BJ (cell line): ENCODE measurements at places on chromosomes 16 and 17.

DNA sequence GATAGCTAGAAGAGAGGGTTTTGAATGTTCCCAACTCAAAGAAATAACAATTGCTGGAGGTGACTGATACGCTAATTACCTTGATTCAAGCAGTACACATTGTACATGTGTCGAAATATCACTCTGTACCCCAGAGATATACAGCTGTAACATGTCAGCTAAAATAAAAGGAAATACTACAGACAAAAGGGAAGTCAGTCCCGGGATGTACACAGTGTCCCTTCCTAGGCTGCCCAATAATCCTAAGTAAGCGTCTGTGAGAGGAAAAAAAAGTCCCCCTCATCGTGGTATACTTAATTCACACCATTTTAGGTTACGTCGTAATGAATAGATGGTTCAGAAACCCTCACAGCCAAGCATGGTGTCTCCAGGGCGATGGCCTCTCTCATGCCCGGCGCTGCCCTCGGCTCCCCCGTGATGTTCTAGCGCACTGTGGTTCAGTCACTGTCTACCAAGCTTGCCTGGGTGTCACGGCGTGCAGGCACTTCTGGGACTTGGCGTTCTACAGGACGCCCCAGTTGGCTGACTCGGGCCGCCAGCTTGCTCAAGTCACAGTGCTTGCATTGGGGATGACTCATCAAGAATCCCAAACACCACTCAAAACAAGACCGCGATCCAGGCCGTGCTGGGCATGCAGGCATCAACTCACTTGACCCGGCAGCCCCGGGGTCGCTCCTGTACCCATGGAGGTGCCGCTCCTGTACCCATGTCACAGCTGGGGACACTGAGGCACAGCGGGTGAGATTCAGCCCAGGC is 27.6 kb downstream of the CCDC40 start:
- DNase-seq: no peak

DNA sequence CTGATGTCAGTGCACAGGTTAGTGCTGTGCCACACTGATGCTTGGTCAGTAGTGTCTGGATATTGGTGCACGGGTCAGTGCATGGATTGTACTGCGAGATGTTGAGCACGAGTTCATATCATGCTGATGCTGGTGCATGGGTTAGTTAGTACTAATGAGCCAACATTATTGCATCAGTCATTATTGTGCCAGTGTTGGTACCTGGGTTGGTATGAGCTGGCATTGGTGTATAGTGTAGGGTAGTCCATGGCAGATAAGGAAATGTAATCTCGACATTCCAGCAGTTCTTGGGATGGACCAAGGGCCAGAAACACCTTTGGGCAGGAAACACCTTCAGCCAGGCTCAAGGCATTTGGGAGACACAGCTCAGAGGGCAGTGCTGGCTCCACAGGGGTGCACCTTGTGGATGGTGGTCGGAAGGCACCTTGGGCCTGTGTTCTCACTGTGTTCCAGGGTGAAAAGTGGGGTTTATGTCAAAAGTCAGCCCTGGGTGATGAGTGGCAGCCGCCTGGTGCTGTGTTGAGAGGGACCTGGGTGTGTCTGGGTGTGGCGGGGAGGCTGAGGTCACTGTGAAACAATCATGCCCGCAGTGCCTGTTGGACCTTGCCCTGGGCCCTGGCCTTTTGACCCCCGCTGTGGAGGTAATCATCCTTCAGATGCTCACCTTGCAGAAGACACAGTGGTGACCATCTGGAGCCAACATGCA is 100.7 kb upstream of the ZNF469 start:
- DNase-seq: no peak

DNA sequence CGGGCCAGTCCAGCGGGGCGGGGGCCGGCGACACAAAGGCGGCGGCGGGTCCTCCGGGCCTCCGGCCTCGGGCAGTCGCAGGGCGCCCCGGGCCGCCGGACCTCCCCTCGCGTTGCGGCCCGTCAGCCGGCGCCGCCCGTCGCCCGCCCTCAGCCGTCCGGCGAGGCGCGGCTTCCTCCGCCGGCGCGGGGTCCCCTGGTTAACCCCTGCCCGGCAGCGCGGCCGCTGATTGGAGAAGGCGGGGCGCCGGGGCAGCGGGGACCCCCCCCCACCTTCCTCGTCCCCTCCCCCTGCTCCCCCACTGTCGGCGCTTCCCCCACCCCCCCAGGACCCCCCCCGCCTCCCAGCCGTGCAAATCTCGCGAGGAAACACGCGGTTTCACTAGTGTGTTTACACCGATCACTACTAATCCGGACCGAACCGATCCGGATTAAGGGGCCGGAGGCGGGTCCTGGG is at the start of gene TLK2:
TSS of gene TLK2 (plus strand) at position 402 of the 456 bp plus-strand sequence. CDS start 2,301 bp downstream, outside the sequence.
- no peak for DNase-seq

GRCh38 chr16:25135254-25135878 is 23.8 kb downstream of the LCMT1 start:
- DNase-seq: no peak

DNA sequence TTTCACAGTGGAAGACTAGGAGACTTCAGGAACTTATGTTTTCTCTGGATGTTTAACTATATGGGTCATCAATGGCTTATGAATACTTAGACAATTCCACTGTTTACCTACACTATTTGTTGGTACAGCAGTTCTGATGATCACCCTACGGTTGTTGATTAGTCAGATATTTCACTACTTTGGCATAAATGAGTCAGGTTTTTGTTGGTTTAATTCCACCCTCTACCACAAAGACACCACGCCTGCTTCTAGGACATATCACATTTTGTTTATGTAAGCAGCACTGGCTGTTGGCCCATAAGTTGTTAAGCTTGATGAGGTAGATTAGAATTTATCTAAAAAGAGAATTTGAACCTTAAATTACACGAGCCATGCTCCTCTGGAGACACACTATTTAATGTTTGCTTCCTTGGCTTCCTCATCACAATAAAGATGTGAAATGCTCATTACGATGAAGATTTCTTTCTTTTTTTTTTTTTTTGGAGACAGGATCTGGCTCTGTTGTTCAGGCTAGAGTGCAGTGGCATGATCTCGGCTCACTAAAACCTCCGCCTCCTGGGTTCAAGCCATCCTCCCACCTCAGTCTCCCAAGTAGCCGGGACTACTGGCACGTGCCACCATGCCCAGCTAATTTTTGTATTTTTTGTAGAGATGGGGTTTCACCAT is 4.3 kb downstream of the GDE1 start:
- no peak for DNase-seq

DNA sequence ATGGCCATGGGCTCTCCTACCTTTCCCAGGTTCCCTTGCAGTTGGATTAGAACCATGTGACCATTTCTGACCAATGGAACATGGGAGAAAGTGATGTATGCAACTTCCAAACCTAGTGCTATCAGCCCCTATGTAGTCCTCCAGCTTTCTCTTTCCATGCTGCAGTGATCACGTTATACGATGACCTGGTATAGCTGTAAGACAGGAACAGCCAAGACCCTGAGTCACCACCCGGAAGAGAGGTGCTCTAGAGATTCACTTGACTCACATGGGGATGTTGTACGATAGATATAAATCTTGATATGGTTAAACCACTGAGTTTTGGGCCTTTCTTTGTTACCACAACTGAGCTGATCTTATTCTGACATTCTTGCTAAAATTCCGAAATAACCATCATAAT is 65.1 kb downstream of the NOG start:
- DNase-seq: no peak

DNA sequence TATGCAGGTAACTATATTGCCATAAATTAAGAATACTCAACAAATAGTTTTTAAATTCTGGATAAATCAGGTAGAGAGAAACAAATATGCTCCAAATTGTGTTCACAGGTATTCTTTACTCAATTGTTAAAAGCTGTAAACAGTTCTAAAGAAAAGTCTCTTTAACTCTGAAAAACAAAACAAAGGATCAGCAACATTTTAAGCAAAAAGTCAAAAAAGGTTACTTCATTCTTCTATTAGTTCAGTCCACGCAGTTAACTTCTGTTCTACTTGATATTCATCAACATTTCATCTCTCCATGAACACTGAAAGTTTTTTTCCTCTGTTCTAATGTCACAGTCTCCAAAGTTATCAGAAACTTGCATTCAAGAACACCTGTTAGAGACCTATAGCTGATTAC is 47.9 kb downstream of the SCPEP1 start:
- no peak for DNase-seq

DNA sequence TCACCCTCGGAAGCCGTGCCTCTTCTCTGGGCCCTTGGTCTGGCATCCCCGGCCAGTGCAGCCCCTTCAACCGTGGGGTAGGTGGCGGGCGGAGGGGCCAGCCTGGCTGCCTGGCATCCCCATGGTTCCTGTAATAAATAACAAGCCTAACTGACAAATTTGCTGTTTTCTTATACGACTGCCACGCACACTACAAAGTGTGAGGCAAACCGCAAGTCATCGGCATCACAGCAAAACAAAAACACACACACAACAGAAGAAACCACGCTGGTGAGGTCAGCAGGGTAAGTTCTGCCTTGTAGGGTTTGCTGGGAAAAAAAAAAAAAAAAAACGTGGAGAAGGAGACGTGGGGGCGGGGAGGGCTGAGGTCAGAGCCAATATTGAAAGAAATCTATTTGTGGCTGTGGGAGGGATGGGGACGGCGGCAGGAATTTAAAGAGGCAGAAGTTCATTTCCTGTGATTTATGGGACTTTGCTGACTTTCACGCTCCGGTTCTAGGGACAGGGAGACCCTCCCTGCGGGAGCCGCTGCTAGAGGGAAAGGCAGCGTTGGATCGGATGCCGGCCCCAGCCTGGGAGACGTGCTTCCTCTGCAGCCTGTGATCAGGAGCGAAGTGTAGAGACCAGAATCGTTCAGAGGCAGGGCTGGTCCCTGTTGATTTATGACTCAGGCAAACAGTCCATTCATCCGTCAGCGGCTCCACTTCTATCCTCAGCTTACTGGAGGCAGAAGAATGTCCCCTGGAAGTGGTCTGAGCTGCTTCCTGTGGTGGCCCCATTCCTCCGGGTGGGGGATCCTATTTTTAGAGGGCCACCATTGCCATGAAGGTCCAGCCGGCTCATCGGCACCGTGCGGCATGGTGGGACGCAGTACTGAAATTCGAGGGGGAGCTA is 162.8 kb downstream of the FOXL1 start:
- DNase-seq: peak; percentile 25

DNA sequence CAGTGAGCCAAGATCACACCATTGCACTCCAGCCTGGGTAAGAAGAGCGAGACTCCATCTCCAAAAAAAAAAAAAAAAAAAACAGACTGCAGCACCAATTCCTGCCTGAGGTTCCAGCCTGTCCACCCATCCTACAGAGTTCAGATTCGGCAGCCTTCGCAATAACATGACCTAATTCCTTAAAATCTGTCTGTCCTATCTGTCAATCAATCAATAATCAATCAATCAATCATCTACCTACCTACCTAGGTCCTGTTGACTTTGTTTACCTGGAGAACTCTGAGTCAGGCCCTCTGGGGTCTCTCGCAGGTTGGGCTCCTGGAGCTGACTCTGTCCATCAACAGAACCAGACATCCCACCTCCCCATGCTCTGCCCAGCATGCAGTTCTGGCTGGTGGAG is 236.7 kb downstream of the ENGASE start:
- no peak for DNase-seq

- DNase-seq: peak; percentile 96
These were observed 5.4 kb downstream of the PGS1 start for GRCh38 chr17:78383725-78384471.

DNA sequence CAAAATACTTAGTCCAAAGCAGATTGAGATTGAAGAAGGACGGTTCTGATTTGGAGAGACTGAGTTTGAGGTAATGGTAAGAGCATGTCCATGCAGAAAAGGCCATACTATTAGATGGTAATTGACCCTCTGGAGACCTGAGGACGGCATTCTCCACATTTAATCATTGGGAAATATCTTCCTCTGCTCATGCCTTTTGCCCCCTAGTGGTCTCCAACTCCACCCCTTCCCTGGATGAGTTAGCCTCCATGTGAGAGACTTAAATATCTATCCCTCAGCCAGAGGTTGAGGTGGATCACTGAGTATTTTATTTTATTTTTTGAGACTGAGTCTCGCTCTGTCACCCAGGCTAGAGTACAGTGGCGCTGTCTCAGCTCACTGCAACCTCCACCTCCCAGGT is 10.4 kb upstream of the OR3A1 start:
- no peak for DNase-seq

- DNase-seq: no peak
These were observed 18.8 kb upstream of the PHOSPHO1 start for GRCh38 chr17:49249292-49249794.

DNA sequence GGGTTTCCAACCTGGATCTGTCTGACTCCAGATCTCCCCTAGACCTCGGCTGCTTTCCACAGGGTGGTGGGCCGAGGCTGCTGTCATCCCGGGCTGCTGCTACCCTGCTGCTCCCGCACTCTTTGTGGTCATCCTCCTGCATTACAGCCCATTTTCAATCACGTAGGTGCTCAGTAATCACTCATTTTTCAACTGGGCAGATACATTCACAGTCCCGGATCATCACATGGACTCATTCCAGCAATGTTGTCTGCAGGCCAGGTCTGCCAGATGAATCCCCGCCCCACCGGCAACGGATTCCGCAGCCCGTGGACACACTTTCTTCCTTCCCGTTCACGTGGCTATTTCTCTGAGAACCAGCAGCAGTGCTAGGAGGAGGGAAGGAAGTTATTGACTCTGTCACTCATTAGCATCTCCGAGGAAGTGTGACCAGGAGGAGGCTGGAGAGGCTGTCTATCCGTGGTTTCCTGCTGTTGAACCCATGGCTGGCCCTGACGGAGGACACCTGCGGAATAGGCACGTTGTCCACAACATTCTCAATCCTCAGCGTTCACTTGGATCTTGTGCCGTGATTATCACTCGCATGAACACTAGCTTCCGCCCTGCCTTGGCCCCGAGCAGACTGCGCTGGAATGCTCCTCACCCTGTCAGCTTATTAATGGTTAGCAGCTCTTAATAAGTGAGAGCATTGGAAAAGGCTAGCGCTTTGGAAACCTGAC is 14.7 kb upstream of the ZCCHC14 start:
- DNase-seq: no peak

DNA sequence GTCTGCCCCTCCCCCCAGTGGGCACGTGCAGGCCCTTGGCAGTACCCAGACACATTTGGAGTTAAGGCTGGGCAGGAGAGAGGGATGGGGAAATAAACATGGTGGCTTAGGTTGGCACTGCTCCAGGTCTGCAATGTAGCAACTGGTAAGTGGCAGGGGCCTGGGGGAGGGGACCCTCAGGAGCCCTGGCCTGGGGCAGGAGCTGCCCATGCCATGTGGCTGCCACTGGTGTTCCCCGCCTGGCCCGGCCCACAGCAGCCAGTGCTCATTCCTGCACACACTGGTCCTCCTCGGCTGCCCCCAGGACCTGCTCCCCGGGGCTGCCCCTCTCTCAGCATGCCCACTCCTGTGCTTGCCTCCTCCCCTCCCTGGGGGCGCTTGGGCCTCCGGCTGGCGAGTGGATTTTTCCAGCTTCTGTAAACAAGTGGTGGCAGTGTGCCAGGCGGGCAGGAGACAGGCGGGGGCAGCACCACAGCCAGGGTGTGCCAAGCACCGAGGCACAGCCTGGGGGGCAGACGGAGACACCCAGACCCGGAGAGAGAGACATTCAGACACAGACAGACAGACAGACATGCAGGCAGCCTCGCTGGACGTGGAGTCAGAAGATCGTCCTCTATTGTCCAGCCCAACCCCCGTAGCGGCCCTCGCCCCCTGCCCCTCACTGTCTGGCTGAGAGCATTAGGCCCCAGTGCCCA is 9.4 kb downstream of the THRA start:
- DNase-seq: no peak
